Prostate gland (tissue), 2 donors: ENCODE measurements at places on chromosomes 11 and 22. TPM values are rescaled to one million over a fixed set of nuclear protein-coding genes. Genes with fewer than 3 reads are reported as not detected.

- no peak for DNase-seq
Measured at GRCh38 chr11:15406851-15407351, 292.2 kb downstream of the INSC start.

GRCh38 chr11:101264306-101264705 is 134.7 kb upstream of the PGR start:
- DNase-seq = no peak

DNA sequence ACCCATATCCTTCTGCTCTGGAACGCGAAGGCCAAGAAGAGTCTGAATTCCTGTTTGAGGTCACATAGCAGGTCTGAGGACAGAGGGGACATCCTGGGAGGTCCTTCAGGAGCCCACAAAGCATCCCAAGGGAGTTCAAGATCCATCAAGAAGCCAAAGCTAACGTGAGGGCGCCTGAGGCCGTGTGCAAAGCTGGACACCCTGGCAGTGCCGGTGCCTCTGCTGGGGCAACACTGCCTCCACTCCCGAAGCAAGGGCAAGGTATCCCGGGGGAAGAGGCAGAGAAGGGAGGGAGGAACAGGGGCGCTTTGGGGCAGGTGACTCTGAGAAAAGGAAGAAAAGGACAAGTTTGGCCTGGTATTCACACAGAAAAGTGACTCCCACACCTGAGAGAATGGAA is 50.3 kb upstream of the CDON start:
- no peak for DNase-seq

DNA sequence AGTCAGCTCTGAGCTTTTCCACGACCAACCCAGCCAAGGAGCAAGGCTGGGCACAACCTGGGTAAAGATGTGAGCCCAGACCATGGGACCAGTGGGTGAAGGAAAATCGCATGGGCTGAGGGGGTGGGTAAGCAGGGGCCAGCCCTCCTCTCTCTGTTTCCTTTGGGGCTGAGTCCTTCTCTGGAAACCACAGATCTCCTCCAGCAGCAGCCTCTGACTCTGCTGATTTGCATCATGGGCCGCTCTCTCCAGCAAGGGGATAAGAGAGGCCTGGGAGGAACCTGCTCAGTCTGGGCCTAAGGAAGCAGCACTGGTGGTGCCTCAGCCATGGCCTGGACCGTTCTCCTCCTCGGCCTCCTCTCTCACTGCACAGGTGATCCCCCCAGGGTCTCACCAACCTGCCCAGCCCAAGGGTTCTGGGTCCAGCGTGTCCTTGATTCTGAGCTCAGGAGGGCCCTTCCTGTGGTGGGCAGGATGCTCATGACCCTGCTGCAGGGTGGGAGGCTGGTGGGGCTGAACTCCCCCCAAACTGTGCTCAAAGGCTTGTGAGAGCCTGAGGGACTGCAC is 67.8 kb downstream of the GGTLC2 start:
- DNase-seq = no peak

- DNase-seq = no peak
Measured at GRCh38 chr22:24028533-24028932, 17.4 kb downstream of the CABIN1 start.

DNA sequence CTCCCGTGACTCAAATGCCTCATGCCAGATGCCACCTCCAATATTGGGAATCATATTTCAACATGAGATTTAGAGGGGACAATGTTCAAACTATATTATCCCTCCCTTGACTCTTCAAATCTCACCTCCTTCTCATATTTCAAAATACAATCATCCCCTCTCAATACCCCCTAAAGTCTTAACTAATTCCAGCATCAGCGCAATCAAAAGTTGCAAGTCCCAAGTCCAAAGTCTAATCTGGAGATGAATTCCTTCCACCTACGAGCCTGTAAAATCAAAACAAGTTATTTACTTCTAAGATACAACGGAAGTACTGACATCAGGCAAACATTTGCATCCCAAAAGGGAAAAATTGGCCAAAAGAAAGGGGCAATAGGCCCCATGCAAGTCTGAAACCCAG is 67.2 kb upstream of the SC5D start:
- no peak for DNase-seq

Gene P2RY6
- total RNA-seq = 3.5 TPM

Gene LRRC56
- total RNA-seq = 9.1 TPM
